ENCODE measurements at places on chromosomes 7 and 10. TPM values are rescaled to one million over a fixed set of nuclear protein-coding genes. Genes with fewer than 3 reads are reported as not detected.

- DNase-seq: peak; percentile 84
Observed at GRCh38 chr7:97971990-97972943, 17.7 kb downstream of the OCM2 start.

FKBP9 gene
- 17.4 TPM for total RNA-seq

NPTX2 gene
- 34.8 TPM for total RNA-seq

PAX2 gene
- total RNA-seq: not detected

DNA sequence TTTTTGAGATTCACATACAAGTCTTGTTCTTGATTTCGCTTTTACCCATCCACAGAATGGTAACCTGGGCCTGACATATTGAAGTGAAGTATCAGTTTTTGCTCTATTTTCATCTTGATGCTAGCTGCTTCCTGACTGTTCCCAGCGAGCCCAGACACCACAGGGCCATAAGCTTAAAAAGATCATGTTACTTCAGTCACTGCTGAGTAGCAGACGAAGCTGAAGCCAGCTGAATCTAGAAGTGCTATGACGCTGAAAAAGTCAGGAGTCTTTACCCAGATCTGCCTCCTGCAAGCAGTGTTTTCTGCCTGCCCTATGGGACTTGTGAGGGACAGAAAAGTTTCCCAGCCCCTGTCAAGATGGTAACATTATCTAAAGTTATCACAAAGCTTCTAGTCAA lies 2.7 kb upstream of the PRXL2A start:
- peak; percentile 55 for DNase-seq

GRCh38 chr10:77411805-77412204 lies 225.8 kb downstream of the KCNMA1 start:
- no peak for DNase-seq

PNLIPRP1 gene
- total RNA-seq: not detected

DNA sequence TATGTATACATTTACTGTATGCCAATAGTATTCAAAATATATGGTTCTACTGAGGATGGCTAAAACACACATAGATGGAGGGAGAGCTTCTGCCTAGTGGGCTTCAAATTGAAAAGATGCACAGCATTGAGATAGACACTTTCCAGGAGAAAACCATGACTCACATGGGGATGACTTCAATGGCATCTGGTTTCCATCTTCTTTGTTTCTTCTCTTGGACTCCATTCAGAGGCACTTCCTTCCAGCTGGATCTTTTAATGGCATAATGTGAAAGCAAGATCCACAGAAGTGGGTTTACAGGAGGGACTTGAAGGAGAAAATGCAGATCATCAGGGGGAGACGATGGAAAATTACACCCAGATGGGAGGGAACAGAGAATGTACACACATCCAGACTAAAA lies 84.9 kb downstream of the ZNF365 start:
- no peak for DNase-seq

GRCh38 chr10:95247881-95248583 lies 42.8 kb downstream of the PDLIM1 start:
- no peak for DNase-seq

DNA sequence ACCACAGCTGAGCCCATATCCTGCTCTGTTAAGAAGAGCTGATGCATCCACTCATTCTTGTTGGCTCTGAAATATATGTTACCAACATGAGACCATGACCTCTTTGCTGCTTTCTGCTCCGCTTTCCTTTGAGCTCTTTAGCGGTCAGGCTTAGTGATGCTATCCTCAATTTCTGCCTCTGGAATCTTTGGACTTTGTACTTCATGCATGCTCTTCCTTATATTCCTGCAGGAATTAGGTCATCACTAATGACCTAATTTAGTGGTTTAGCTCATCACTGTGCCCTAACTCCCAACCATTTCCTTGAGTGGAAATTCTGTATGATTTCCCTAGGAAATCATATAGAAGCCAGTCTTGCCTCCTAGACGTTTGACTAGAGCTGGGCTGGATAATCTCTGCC lies 119.5 kb downstream of the AOAH start:
- DNase-seq: no peak

LIPK gene
- total RNA-seq: not detected

- DNase-seq: no peak
Observed at GRCh38 chr10:58184120-58184670, 83.5 kb downstream of the IPMK start.

GDF2 gene
- total RNA-seq: not detected

- peak; percentile 3 for DNase-seq
Observed at GRCh38 chr10:97336446-97336845, 1.9 kb upstream of the FRAT2 start.

- DNase-seq: peak; percentile 20
Observed at GRCh38 chr7:83427884-83428283, 221.1 kb downstream of the SEMA3E start.

SPAM1 gene
- total RNA-seq: not detected

CALHM2 gene
- 3.4 TPM for total RNA-seq

DNA sequence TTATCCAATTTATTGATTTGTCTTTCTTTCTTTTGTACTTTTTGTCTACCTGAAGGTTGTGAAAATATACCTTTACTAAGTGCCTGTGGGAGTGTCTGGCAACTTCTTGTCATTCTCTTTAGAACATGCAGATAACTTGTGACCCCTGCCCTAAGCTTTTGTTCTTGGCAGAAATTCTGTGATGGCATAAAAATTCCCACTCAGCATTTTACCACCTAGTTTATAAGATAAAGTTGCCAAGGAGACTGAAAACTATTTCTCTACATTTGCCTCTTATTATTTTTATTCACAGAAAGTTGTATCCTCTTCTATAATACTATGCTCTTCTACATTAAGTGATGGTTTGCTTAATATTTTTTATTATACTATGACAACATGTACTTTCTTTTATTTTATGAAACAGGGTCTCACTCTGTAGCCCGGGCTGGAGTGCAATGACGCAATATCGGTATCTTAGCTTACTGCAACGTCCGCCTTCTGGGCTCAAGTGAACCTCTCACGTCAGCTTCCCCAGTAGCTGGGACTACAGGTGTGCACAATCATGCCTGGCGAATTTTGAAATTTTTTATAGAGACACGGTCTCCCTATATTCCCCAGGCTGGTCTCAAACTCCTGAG lies 683.5 kb downstream of the ANKRD7 start:
- DNase-seq: no peak

DNA sequence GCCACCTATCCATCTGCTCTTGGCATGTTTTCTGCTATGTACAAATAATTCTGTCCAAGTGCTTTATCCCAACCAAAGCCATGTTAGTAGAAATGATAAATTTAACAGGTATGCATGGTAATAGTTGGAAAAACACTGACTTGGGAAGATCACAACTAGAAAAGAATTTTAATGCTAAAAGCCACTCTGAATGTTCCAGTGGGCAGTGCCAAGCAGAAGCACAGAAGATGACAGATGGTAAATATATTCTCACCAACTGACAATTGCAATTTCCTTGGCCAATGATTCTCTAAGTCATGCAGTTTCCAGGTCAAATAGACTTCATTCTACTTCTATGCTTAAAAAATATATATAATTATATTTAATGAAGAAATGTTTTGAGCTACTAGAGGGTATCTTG lies 83.6 kb upstream of the SEMA3C start:
- DNase-seq: no peak

- no peak for DNase-seq
Observed at GRCh38 chr10:6474871-6475270, 105.2 kb downstream of the PRKCQ start.

COBL gene
- 4.2 TPM for total RNA-seq

GRCh38 chr7:91880016-91880412 lies 488 bp downstream of the MTERF1 start:
- no peak for DNase-seq

CRHR2 gene
- total RNA-seq: not detected

DNA sequence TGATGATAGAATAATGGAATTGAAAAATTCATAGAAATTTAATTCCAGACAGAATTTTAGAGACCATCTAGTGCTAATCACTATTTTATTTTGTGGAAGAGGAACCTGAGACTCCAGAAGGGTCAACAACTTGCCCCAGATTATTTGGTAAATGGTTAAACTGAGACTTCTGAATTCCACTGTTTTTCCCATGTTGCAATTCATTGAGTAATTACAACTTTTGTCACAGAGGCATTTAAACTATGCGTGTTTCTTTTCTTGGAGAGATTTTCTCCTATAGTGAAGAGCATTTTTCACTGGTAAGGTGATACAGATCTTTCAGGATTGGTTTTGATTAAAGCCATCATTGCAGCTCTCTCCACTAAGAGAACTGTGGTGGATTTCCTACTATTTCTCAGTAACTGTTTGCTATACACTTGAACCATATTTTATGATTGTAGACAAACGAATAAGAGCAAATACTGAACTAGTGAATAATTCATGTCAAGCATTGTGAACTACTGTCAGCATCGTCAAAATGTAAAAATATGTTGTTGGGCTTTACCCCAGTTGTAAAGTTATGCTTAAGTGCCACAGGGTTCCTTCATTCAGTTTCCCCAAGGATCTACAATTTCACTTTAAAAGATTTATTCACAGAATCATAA lies 26.5 kb downstream of the LRGUK start:
- no peak for DNase-seq

WDR86 gene
- 40.6 TPM for total RNA-seq
